ENCODE measurements at places on chromosomes 6 and 20.
A peak's percentile ranks its signal among the peaks of the same experiment; 100 is the strongest.

DNA sequence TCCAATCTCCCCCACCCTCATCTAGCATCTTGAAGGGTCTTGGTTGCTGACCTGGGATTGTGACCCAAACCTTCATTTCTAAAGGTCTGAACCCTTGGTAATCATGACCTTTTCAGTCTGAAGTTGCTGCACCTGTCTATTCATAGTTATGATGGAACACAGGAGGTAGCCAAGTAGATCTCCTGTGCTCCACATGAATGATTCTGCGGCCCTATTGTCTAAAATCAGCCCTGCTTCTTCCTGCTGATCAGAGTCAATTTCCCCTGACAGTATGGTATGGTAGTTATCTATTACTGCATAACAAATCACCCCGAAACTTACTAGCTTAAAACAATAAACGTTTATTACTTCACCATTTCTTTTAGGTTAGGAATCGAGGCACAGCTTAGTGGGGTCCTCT is 9.0 kb downstream of the OR2B6 start:
- no peak for DNase-seq

GRCh38 chr6:155333414-155333813 is 19.1 kb upstream of the TFB1M start:
- DNase-seq = no peak

- DNase-seq = peak; percentile 19
These were observed 149.7 kb downstream of the MRPL14 start for GRCh38 chr6:43977404-43978111.

GRCh38 chr6:141259807-141260206 is 872.9 kb upstream of the GJE1 start:
- no peak for DNase-seq

DNA sequence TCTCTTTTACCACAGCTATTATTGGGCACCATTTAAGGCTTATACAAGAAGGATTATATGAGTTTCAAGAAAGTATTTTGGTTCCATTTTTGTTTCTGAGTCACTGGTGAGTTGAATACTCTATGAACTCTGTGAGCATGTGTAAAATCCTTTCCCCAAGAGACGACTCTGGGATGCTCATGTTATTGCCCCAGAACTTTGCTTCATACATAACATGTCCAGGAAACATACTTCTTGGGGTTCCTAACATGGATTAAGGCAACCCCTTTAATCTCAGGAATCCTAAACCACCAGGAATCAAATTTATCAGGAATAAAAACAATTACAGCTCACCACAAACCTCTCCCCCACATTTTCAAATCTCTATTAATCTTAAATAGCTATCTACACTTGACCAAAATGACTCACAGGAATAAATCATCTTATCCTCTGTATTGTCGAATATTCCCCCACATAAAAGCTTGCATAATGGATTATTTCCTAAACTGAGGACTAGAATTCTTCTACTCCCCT is 117.5 kb upstream of the COL21A1 start:
- DNase-seq = no peak

DNA sequence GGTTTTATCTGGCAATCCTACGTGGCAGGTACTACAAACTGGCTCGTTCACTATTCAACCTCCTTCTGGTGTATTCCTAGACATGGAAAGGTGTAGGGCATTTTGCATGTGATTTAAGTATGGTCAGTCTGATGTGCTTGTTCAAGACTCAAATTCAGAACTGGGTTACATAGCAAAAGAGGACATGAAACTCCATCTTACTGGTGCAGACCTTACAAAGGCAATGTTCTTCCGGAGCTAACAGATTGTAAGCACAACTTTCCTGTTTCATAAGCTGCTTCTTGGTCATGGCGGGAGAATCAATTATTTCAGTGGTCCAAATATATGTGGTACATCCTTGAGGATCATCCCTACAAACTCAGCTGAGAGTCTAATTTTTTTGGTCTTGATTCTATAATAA is 703.4 kb downstream of the EPM2A start:
- DNase-seq = no peak

DNA sequence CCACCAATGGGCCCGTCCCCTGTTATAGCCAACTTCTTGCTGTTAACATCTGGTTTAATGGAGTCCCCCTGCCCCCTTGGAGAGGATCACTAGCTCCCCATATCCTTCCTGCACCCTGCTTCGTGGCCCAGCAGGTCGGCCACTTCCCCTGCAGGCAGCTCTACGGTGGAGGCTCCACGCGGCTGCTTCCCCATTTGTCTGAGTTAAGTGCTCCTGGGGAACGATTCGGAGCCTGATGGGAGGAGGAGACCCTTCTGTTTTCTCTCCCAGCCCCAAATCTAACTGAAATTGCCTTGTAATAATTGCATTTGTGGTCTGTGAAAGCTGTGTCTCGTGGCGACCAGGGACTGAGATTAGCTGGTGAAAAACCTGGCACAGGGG is 74.6 kb downstream of the SULF2 start:
- no peak for DNase-seq

GRCh38 chr20:53208110-53208832 is 236.1 kb downstream of the TSHZ2 start:
- no peak for DNase-seq

- no peak for DNase-seq
These were observed 6.2 kb downstream of the VEGFA start for GRCh38 chr6:43776115-43776798.

DNA sequence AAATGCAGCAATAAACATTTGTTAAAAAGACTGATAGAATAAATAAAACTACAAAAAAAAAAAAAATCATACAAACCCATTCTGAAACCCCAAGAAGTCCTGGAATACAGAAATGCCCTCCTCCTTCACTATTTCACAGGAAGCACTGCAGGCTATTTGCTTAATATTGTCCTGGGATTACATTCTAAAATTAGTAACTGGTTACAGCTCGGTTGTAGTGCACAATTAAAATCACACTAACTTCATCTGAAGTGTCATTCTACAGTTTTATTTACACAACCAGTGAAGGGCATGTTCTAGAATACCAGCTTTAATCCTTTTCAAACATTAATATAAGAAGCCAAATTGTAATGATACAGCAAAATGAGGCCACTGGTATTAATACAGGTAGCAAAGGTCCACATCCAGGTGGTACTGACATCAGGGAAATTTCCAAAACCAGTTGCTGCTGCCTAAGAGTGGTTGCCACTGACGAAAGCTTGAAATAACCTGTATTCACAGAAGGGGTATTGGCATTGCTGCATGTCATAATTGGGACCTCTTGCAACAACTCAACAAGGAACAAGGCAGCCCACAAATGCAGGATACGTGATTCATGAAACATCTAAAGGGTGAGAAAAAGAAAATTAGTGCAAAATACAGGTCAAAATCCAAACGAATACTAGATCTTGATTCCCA is 26.9 kb downstream of the AKIRIN2 start:
- no peak for DNase-seq

- DNase-seq = no peak
These were observed 223.9 kb upstream of the THEMIS start for GRCh38 chr6:128124713-128125112.

- DNase-seq = no peak
These were observed 28.5 kb downstream of the BCL2L1 start for GRCh38 chr20:31693987-31694661.

DNA sequence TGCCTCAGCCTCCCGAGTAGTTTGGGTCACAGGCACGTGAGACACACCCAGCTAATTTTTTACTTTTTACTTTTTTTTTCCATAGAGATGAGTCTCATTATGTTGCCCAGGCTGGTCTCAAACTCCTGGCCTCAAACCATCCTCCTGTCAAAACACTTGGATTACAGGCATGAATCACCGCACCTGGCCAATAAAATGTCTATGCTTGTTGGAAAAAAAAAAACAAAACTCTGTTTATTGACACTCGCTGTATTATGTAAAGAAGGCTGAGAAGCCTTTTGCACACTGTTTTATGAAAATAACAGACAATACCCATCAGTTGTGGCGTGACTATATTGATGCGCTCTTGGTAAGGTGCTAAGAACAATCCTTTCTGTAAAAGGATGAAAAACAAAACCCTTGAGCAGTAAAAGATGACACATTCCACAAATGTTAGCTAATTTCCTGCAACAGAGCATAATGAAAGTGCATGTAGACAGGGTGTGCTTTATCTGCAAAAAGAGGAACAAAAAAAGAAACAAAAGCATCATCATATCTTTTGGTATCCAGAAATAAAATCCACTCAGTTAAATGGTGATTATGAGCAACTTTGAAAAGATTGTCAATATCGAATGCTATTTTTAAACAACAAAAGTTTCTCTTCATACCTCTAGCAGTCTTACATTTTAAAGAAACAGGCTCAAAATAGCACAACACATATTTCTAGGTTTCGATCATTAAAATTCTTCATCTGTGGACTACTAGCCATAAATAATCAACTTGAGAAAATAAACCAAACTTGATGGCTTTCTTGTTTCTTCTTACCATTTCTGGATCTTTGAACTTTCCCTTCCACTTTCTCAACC is 108.3 kb upstream of the PHACTR1 start:
- no peak for DNase-seq

GRCh38 chr6:15775741-15776140 is 112.9 kb upstream of the DTNBP1 start:
- DNase-seq = no peak

DNA sequence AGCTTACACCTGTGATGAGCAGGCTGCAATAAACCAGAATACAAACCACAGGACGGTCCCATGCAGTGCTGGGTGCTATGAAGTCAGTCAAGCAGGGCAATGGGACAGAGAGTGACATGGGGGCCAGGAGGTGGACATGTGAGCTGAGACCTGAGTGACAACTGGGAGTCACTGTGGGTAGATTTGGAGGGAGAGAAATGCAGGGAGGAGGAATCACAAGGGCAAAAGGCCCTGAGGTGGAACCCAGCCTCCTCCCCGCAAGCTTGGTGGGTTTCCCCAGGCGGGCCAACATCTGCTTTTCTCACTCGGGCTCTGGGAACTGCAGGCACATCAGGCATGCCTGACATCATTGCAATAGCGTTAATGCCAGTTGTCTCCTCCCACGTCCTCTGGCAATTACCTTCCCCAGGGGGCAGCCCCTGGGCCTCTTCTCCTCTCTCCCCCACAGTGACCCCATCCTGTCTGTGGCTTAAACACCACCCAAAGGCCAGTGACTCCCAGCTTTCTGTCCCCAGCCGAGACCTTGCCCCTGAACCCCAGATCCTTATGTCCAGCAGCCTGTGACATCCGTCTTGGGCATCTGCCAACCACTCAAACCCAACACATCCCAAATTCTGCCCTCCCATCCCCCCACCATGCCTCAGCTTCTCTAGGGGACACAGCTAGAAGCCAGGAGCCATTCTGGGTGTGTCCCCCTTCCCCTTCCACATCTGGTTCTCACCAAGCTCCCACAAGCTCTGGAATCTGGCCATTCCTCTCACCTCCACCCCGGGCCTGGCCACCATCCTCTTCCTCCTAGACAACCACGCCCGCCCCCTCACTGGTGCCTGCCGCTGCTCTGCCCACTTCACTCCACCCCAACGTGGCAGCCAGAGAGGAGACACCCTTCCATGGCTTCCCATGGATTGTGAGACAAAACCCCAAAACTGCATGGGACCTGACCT is 28.2 kb downstream of the PDRG1 start:
- DNase-seq = no peak

- no peak for DNase-seq
These were observed 904.3 kb upstream of the FLRT3 start for GRCh38 chr20:15241681-15242080.

GRCh38 chr6:37665304-37665703 is 32.4 kb downstream of the MDGA1 start:
- no peak for DNase-seq

DNA sequence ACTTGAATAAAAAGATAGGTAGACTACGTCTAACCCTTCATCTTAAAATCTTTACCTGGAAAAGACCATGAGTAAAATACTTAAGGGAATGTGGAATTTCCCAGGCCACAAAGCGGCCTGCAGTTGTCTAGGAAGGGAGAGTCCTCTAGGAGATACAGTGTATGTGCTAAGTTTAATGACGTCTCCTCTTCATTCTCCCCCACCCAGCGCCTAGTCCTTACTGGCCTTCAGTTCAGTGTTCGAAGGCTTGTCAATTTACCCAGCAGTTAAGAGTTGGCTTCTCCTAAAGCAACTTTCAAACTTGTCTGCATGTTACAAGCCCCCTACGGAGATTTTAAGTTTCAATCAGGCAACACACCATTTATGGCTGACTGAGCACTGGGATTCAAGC is 35.2 kb downstream of the HFE start:
- no peak for DNase-seq

GRCh38 chr6:135162678-135163439 is 18.2 kb upstream of the MYB start:
- DNase-seq = peak; percentile 57

DNA sequence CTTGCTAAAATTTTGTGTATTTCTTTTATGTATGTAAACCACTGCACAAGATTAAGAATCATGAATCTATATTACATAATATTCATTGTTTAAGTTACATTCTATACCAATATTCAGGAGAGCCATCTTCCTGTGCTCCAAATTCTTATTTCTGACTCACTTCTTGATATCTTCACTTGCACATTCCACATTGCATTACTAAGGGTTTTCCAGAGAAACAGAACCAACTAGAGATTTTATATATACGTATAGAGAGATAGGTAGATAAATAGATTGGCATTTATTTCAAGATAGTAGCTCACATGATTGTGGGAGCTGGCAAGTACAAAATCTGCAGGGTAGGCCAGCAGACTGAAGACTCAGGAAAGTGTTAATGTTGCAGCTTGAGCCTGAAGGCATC is 222.2 kb upstream of the PRSS16 start:
- DNase-seq = no peak

GRCh38 chr6:39366931-39367618 is 44.6 kb upstream of the KCNK16 start:
- no peak for DNase-seq

GRCh38 chr6:40611912-40612311 is 24.7 kb upstream of the LRFN2 start:
- no peak for DNase-seq

DNA sequence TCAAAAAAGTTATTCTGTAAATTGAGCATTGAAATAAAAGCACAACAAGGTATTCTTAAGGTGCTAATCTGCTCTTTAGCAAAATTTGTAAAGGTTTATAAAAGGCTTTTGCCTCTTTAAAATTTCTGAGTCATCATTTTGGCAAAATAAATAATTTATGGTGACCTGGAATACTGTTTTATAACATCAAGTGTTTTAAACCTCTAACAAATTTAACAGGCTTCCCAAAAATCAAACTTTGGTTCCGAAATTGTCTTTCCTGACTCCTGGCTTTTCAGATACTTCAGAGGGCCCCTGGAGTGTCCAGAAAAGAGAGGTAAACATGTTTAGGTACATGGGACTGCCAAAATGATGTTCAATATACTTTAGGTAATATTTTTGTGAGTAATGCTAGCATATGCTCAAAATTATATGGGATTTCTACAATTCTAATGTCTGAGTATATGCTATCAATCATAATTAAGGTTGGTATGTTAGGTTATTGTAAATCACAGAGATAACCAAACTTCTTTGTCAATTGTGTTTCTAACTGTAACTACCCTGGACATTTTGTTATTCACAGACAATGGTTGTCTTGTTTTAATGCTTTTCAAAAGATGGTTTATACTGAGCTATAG is 160.3 kb upstream of the OLIG3 start:
- DNase-seq = no peak

- DNase-seq = no peak
These were observed 21.8 kb downstream of the PRKN start for GRCh38 chr6:162705736-162706135.

Measured in activated T-cell treated with anti-CD3 and anti-CD28 coated beads, Interleukin-2, amount 50 U/mL, for 24 hours (primary cell).